Subcutaneous adipose tissue (tissue), 4 donors: ENCODE measurements at places on chromosomes 4 and X. TPM values are rescaled to one million over a fixed set of nuclear protein-coding genes. Genes with fewer than 3 reads are reported as not detected.

The CXCL1 gene
- total RNA-seq = 1.5 TPM

The GALNTL6 gene
- total RNA-seq = not detected

The SLC38A5 gene
- total RNA-seq = 1.3 TPM

The SAGE1 gene
- total RNA-seq = not detected

The MAGIX gene
- total RNA-seq = 0.22 TPM

The BEX2 gene
- not detected for total RNA-seq

The KCTD8 gene
- not detected for total RNA-seq

The CXCL9 gene
- total RNA-seq = 0.75 TPM

The PABPC4L gene
- total RNA-seq = 2.8 TPM

The KLKB1 gene
- total RNA-seq = 0.68 TPM

The GPR82 gene
- total RNA-seq = 0.22 TPM

The FHIP1A gene
- total RNA-seq = not detected

The MAGEA6 gene
- not detected for total RNA-seq

The LONRF3 gene
- 11.9 TPM for total RNA-seq

The PLK4 gene
- 5.7 TPM for total RNA-seq

The MAGEB17 gene
- total RNA-seq = 0.94 TPM

The PAK3 gene
- total RNA-seq = 1.3 TPM

The MAGEA9B gene
- not detected for total RNA-seq

The NCAPG gene
- total RNA-seq = 2.0 TPM

The VCX gene
- not detected for total RNA-seq

The TCEAL2 gene
- total RNA-seq = not detected

The AFP gene
- not detected for total RNA-seq

The RCHY1 gene
- total RNA-seq = 23.1 TPM

The TMEM154 gene
- total RNA-seq = 0.88 TPM

The PTPN13 gene
- total RNA-seq = 37.5 TPM

The RAPGEF2 gene
- total RNA-seq = 52.2 TPM

The GSX2 gene
- not detected for total RNA-seq

The IGSF1 gene
- total RNA-seq = not detected

The LGI2 gene
- 1.7 TPM for total RNA-seq

The RGN gene
- 2.8 TPM for total RNA-seq

The NDNF gene
- total RNA-seq = 6.6 TPM

The GLUD2 gene
- 10.4 TPM for total RNA-seq

The DACH2 gene
- not detected for total RNA-seq

The AMBN gene
- not detected for total RNA-seq

The PRDM8 gene
- 3.6 TPM for total RNA-seq

The TAF7L gene
- total RNA-seq = not detected

The ACTRT1 gene
- not detected for total RNA-seq

The H2BW2 gene
- total RNA-seq = not detected

The MAPK10 gene
- 30.6 TPM for total RNA-seq

The BANK1 gene
- total RNA-seq = 19.9 TPM
